ENCODE measurements at places on chromosomes 3 and 15.

DNA sequence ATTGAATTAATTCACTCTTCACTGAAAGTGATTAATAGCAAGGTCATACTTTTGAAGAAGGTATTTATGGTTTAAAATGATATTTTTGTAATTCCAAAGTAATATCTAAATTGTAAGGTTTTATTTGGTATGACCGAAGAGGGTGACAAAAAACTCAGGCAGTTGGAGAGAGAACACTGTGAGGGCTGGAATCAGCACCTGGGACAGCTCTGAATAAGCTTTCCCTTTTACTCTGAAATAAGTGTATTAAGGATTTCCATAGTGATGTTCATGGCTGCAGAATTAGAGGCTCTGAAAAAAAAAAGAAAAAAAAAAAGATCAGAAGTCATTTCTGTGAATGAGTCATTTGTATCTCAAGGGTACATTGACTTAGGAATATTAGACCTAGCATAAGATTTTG, 299.5 kb downstream of the IL5RA start:
- no peak for DNase-seq

- DNase-seq: no peak
Measured at GRCh38 chr3:128549283-128550112, 56.5 kb upstream of the GATA2 start.

GRCh38 chr3:62554264-62554799, 181.0 kb upstream of the FEZF2 start:
- DNase-seq: no peak

DNA sequence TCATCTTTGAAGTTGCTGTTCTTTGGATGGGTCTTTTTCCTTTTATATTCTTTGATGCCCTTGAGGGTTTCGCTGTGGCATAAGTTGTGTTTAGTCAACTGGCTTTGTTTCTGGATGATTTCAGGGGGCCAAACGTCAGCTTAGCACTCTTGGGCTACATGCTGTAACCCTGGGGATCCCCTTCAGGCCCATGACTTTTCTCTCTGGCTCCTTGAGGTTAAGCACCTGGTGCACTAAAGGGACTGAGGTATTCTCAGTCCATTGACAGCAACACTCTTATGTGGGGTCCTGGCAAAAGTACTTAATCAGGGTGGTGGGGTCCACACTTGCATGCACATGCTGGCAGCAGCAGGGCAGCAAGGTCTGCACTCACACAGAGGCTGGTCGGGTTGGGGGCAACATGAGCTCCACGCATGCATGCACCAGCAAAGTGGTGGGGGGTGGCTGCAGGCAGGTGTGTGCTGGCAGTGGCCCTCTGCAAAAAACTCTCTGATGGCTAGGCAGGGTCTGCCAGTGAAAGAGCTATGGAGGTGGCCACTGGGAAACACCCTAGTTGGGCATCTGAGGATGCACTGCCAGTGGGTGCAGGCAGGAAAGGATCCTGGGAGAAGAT, 38.1 kb upstream of the CD200R1L start:
- no peak for DNase-seq

DNA sequence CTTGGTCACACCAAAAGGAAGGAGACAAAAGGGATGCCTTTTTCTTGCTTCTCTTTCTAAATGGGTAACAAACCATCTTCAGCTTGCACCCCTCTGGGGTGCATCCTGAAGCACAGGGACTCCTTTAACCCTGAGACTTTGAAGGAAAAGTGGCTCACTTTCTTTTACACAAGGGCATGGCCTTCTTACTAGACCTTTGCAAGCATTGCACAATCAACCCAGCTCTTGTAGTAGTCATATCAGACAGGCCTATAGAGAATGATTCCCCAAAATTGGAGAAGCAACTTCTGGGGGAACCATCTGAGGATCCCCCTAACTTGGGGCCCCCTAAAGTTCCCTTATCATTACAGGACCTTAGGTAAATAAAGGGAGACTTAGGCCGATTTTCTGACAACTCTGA, 56.1 kb upstream of the GK5 start:
- DNase-seq: no peak

GRCh38 chr3:132380920-132381319, 36.4 kb upstream of the DNAJC13 start:
- DNase-seq: no peak

GRCh38 chr15:71011503-71012155, 103.6 kb upstream of the THSD4 start:
- DNase-seq: no peak

- DNase-seq: no peak
Measured at GRCh38 chr15:31024330-31024729, 32.9 kb upstream of the MTMR10 start.

- DNase-seq: no peak
Measured at GRCh38 chr3:37455181-37455580, 280.8 kb upstream of the LRRFIP2 start.

Measured in stimulated activated CD4-positive, alpha-beta T cell treated with anti-CD3 and anti-CD28 coated beads, TNF-alpha, amount 100 ng/mL, for 24 hours (primary cell).